C1 segment of cervical spinal cord (tissue), 14 donors: ENCODE measurements at places on chromosomes 6 and 20.

GRCh38 chr6:170028629-170029345, 262.1 kb downstream of the DLL1 start:
- DNase-seq, result no peak

GRCh38 chr20:33790566-33790965, 20.6 kb upstream of the CHMP4B start:
- no peak for DNase-seq

DNA sequence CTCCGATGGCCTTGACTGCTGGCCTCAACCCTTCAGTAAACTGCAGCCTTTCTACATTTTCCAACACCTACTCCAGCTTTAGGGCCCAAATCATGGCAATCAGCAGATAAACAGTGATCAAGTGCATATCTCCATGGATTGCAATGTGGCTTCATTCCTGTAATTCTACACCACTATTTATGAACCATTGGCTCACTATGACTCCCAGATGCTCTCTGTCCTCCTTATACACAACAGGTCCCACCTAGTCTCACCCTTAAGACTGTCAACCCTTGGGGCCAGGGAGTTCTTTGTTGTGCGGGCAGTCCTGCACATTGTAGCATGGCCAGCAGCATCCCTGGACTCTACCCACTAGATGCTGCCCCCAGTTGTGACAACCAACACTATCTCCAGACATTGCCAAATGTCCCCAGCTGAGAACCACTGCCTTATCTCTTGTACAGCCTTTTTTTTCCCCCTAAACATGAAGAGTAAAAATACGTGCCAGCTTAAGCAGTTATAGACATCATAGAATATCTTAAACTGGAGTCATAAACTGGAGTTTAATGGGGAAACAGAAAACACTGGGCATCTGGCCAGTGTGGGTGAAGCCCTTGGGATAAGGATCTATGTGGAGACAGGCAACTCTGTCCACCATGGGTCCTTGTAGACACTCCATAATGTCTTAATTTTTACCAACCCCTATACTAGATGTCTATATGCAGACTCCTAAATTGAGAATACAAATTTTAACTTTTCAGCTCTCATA, 21.1 kb downstream of the MRPL14 start:
- no peak for DNase-seq

- no peak for DNase-seq
Measured at GRCh38 chr6:160173806-160174527, 52.4 kb downstream of the SLC22A1 start.

- DNase-seq, result no peak
Measured at GRCh38 chr20:37379967-37380828, 34.3 kb downstream of the SRC start.

- DNase-seq, result no peak
Measured at GRCh38 chr6:164731539-164731938, 577.9 kb downstream of the C6orf118 start.

DNA sequence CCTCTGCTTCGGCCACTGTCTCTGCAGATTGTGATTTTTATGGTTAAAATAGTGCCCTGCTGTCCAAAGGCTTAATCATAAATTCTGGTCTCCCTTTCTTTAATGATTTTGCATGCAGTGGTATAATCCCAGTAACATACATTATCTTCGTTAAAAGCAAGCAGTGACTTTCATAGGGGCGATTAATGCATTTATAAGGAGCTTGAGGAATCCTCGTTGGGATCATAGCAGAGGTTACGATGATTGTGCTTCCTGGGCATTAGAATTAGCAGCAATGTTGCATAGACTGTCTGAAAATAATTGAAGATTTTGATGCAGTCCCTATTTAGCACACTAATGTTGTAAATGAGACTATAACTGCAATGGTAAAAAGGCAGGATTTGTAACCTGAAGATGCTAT, 181.3 kb downstream of the PRL start:
- no peak for DNase-seq

GRCh38 chr20:9241721-9242427, 173.0 kb downstream of the PLCB4 start:
- no peak for DNase-seq

GRCh38 chr6:167208819-167209576, 51.2 kb upstream of the GPR31 start:
- DNase-seq, result no peak

GRCh38 chr6:156406099-156406498, 371.1 kb upstream of the ARID1B start:
- no peak for DNase-seq
